ENCODE measurements at places on chromosomes 16 and 17.

GRCh38 chr17:31235110-31235509 is 61.9 kb downstream of the OMG start:
- DNase-seq, result no peak

DNA sequence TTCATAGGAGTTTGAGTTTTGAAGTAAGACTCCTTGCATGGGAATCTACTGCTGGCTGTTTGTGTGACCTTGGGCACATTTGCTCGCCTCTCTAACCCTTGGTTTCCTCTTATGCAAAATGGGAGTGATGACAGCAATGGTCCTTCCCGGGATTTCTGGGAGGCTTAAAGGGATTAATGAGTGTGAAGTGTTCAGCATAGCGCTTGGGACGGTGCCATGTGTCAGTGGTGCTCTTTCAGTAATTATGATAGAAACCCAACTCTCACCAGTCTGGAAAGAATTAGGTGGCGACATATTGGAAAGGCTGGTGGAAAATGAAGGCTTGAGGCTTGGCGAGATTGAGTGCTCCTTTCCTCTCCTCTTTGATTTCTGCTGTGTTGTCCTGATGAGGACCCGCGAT is 429.2 kb upstream of the EEF2KMT start:
- DNase-seq, result no peak

DNA sequence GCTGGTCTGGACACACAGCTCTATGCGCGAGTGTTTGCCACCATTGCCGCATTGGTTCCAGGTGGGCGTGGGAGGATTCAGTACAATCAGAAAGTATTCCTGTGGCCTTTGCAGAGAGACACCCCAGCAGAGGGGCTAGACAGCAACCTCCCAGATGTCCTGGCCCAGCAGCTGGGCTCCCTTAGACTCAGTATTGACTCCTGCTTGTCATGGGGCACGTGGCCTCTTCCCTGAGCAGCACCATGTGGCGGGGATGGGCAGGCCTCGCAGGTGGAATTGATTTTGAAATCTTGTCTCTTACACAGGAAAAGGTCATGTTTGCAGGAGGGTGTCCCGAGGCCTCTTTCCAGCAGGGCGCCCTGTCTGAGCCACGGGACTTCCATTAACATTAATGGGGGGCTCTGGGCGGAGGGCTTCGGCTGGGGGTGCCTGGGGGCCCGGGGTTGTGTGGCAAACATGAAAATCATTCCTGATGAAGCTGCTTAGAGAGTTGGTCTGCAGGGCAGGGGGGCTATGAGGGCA is 96.4 kb downstream of the C16orf78 start:
- no peak for DNase-seq

DNA sequence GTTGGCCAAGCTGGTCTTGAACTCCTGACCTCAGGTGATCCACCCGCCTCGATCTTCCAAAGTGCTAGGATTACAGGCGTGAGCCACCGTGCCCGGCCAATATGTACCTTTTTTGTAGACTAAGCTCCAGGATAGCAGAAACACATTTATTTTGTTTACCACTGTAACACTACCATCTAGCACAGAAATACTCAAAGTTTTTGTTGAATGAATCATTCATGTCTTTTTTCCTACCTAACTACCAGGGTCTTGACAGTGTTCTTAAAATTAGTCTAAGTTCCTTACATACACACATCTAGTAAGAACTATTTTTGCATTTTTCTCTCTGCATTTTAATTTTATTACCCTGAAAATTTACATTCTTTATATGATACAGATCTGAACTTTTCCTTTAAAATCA is 44.4 kb downstream of the AKAP10 start:
- DNase-seq, result peak; percentile 28

GRCh38 chr16:81688182-81688581 is 90.9 kb upstream of the PLCG2 start:
- no peak for DNase-seq

GRCh38 chr17:691423-691822 is 23.2 kb downstream of the VPS53 start:
- peak; percentile 88 for DNase-seq

DNA sequence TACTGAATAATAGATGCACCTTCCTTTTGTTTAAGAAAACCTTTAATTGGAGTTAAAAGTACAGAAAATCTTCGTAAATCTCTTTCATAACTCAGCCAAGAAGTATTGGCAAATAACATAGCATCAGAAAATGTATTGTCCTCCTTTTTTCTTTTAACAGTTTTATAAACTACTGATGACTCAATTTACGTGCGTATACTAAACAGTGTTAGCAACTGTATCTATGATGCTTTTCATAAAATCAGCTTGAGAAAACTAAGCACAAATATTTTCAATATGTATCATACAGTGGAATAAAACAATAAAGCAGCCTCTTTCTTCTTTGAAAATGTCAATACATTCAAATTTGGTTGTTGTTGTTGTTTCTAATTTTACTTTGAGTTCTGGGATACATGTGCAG is 88.6 kb downstream of the STXBP4 start:
- DNase-seq, result no peak

DNA sequence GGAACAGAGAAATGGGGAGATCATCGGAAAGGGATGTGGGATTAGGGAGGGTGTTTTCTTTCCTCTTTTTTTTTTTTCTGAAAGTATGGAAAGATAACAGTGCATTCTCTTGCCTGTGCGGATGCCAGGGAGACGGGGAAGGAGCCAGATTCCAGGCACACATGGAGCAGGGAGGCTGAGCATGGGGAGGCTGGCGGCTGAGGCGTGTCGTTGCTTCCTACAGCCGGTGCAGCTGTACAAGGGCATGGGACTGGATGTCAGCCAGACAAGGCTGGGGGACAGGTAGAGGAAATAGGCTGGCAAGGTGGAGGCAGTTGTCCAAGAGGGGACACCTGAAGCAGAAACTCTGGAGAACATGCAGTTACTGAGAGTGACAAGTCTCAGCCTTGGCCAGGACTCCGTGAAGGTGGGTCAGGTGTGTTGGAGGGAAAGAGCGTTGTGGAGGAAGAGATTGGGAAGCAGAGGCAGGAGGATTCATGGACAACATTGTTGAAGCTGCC is 16.6 kb upstream of the ADORA2B start:
- no peak for DNase-seq

- DNase-seq, result no peak
These were observed 46.3 kb downstream of the COG7 start for GRCh38 chr16:23406546-23407240.

Data from EL (cell line).